ENCODE measurements at places on chromosomes 12 and 14.
A peak's percentile ranks its signal among the peaks of the same experiment; 100 is the strongest.

DNA sequence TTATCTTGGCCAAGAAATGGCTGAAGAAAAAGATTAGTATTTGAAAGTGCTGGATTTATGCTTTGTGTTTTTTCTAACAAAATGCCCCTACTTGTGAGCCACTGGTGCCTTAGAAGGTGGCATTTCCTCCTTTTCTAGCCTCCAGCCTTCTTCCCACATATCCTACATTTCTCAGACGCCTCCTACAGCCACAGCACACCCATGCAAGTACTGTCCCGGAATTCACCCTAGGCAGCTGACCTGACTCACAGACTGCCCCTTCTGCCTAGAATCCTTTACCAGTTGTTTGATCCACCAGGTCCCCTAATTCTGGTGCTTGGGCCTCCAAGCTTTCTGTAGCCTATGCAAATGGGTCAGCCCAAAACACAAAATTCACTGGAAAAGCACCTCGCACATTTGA, 166.0 kb downstream of the FOXN3 start:
- peak; percentile 10 for DNase-seq

DNA sequence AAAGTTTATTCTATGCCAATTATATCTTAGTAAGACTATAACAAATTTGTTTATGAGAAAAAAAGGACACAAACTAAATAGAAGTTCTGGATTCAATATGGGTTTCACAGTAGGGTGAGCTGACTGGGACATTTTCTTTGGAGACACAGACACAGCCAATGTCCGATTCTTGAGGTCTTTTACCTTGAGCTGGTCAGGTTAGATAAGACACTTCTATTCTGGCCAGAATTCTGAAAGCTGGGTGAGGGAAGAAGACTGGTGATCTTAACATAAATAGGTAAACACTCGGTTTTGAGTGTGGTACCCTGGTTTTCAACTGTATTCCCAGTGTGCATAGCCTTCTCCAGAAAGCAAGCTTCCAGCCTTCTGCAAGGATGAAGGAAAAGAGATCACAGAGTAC, 10.0 kb downstream of the ATP2B1 start:
- DNase-seq: no peak

GRCh38 chr14:31291210-31291609, 83.6 kb upstream of the HECTD1 start:
- no peak for DNase-seq

DNA sequence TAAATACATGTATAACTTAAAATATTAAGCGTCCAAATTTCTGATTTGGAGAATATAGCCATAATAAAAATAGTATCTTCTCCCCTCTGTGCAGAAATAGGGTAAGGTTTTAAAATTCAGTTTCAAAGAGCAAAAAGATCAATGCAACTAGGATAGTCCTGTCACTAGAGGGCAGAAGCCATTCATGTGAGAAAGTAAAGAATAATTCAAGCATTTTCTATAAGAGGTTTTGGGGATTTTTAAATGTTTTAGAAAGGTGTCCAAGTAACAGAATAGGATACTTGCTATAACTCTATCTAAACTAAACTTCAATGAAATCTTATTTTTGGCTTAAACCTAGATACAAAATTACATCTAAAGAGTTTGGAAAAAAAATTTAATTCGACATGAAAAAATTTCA, 50.3 kb downstream of the ADAMTS20 start:
- peak; percentile 12 for DNase-seq

DNA sequence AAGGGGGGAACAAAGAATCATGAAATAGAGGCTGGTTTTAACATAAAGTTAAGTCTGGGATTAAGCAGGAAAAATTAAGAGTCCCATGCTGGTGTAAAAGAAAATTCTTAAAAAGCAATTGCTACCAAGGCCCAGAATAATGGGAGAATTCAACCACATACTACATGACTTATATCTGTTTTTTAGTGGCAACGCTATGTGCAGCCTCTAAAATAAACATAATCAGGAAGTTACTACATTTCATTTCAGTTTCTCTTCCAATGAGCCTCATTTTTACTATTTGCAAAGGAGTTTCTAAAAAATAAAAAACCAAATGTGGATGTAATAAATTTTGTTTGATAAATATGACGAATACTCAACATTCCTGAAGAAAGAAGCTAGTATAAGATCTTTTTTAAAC, 58.1 kb downstream of the CPNE8 start:
- no peak for DNase-seq

GRCh38 chr12:95259368-95259767, 41.8 kb downstream of the VEZT start:
- DNase-seq: no peak

DNA sequence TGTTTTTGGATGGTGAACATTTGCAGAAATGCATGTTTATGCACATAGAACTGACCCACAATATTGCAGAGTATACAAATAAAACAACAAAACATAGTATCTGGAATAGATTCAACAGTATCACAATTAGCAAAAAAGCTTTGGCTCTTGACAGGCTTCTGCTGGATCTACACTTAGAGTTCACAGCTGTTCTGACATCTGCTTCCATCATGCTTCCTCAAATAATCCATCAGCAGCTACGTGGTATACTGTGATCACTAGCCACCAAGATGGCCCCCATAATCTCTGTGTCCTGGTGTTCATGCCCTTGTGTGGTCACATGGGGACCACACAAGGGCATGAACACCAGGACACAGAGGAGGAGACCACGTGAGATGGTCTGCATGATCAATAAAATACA, 166.6 kb upstream of the CCDC198 start:
- no peak for DNase-seq

DNA sequence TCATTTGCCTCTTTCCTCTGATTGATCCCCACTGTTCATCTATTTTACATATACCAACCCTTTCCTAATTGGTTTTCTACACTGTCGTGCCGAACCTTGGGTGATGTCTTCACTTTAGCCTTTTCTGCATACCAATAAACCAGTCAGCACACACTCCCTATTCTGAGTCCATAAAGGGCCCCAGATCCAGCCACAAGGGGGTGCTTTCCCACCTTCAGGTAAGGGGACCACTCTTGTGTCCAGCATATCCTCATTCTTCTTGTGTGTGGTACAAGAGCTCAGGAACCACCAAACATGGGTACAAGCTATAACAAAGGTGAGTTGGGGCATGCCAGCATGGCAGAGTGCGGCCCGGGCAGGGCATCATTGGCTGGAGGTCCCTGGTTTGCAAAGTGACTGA, 859.8 kb downstream of the FSCB start:
- DNase-seq: peak; percentile 8

- DNase-seq: no peak
Measured at GRCh38 chr12:94070520-94070919, 77.9 kb upstream of the PLXNC1 start.

DNA sequence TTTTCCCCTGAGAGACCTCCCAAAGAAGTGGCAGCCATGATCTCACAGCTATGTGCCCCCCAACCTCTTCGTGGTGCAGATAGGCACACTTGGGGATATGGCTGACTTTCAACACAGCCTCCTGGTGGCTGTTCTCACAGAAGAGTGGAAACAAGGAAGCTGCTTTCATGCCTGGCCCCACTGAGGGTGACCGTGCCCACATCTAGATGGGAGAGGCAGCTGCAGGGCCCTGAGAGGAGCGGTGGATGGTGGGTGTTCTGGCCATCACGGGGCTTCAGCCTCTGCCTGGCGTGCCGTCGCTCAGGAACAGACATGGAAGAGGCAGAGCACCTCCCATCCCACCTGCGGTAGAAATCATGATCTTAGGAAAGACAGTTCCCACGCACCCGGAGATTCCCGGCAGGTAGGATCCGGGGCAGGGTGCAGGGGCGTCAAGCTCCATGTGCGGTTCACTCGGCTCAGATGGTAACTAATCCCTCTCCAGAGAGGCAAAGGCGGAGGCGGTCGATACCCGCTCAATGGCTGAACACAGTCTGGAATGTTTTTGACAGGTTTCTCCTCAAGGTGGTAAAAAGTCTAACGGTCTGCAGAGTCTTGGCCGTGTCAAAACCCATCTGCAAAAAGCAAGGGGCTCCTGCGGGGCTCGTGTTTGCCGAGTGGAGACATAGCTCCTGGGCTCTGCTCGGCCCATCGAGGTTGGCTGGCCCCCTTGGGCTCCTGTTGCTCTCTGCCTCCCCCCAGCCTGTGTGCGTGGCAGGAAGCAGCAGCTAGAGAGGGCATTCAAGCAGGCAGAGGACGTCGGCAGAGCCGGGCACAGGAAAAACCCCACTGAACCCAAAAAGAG, 225.2 kb upstream of the RTL1 start:
- DNase-seq: no peak

GRCh38 chr14:45650754-45651153, 397.8 kb upstream of the MIS18BP1 start:
- no peak for DNase-seq

DNA sequence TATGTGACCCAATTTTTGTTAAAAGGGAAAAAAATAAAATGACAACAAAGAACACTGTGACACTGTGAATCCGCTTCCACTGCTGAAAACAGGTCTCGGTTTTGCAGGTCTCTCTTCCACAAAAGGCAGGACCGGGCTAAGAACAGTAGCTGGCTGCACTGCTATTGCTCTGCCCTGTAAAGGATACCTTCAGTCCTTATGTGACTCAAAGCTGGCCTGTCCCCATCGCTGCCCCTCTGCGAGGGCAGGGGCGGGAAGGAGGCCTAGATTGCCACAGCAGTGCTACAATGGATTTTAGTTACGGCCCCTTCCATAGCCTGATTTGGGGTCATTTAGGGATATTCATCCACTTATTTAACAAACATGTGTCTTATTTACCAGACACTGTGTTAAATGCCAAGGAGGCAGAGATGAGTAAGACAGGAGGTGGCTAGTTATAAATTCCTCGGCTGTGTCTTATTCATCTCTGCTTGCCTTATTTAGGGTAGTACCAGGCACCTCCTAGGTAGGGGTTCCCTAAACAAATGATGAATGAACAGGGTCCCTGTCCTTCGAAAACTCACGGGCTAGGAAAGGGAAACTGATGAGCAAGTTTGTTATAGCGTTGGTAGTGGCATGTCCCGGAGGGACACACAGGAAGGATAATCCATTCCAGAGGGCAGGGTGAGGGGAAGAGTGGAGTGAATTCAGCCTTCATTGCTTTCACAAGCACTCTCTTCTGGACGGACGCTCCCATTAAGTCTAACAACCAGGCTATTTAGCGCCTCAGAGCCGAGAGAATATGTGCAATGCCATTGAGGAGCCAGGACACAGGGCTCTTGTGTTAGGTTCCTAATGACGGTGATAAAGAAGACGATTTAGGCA, 73.3 kb downstream of the EID3 start:
- DNase-seq: peak; percentile 36

GRCh38 chr14:68501614-68502052, 291.2 kb downstream of the ZFP36L1 start:
- no peak for DNase-seq

DNA sequence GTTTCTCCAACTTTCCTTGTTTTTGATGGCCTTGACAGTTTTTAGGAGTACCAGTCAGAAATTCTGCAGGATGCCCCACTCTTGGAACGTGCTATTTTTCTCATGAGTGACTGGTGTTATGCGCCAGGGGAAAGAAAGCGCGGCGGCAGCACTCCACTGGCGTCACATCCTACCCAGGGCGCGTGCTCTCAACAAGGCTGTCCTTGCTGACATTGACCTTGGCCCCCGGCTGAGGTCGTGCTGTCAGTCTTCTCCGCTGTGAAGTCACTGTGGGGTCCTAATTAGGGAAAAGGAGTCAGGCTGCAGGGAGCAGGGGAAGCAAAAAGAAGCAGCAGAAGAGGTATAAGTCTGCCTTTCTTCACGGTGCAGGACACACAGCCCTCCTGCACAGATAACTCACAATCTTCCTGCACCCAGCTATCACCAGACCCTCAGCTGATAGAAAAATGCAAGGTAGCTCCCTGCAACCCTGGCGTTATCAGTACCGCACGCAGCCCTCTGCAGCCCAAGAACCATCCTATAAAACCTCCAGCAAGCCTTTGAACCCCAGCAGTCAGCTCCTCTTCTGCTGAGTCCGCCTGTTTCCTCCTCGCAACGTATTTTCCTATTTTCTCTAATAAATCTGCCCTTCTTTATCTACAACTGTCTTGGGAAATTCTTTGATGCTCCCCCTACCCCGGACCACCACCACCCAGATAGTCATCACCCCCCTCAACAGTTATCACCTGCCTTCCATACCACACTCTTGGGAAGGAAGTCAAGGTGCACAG, 48.0 kb upstream of the C14orf180 start:
- no peak for DNase-seq

DNA sequence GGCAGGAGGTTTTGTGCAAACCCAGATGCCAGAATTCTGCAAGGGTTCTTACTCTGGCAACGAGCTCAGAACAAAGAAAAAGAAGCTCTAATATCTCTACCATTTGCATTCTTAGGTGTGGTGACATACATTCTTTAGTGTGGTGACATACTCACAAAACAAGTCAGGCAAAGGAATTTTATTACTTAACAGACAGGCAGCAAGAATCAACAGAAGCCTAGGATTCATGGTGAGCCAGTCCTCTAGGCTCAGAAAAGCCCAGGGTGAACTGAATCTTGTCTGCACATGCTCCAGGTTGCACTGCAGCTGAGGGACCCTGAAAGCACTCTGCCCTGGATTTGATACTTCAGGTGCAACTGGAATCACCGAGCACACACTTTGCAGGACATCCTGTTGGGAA, 122.4 kb upstream of the PTPRQ start:
- peak; percentile 11 for DNase-seq

- DNase-seq: no peak
Measured at GRCh38 chr12:51814311-51815088, 34.0 kb downstream of the FIGNL2 start.

GRCh38 chr12:41061192-41061591, 126.9 kb upstream of the PDZRN4 start:
- no peak for DNase-seq

- DNase-seq: peak; percentile 53
Measured at GRCh38 chr14:63853831-63854293, 1.1 kb downstream of the SYNE2 start.

DNA sequence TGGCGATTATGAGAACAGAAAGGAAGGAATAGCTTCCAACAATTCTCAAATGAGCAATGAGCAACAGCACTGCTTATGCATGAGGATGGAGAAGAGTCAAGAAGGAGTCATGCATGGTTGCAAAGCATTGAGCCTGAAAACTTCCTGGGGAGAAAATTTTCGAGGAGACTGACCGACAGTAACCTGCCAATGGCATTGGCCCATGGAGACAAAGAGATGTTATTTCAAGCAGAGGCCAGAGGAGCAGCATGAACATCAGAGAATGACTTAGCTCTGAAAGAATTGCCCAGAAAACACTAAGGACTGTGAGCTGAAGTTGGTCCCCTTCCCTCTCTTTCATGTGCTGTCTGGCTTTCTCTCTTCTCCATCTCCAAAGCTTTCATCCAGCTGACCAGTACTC, 343.4 kb downstream of the ADAMTS20 start:
- no peak for DNase-seq

DNA sequence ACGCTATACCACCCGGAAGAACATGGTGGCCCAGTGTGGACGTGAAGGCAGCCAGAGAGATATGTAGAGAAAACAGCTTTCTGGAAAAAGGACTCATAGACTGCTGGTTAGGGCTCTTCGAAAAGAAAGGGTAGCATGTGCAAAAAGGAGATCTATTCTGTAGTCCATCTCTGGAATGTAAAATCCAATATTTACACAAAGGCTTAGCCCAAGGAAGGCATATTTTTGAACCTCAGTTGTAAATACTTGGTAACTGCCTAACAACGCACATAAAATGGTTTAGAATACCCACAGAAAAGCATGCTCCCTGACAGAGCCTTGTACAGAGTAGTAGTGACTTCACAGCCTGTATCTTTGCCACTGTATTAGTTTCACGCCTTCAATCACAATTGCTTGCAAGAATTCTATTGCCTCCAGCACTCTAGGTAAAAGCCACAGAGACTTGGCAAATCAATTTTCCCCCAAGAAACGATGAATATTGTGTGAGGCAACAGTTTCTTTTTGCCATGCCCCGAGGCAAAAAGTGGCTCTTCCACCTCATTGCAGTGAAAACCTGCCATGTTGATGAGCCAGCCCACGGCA, 59.2 kb downstream of the TRIM9 start:
- DNase-seq: no peak

Measured in HT1080 (cell line).